CD4-positive, alpha-beta T cell treated with Interleukin-1 beta for 1 hour (primary cell): ENCODE measurements at places on chromosomes 6 and 20.
A peak's percentile ranks its signal among the peaks of the same experiment; 100 is the strongest.

DNA sequence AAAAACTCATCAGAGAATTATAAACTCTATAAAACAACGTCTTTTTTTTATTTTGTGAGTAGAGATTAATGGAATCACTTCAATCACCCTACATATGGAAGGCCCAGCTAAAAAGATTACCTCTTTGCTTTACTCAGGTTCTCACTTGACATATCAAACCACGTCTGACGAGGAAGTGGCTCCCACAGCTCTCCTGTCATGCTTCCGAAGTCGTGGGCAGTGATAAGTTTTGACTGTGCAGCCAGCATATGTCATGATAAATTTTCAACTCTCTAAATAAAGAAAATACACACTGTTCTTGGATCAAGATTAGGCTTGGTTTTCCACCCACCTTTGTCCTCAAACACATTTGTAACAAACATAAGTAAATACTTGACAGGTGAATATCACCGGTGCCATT lies 279.5 kb upstream of the RNF217 start:
- DNase-seq, result no peak

DNA sequence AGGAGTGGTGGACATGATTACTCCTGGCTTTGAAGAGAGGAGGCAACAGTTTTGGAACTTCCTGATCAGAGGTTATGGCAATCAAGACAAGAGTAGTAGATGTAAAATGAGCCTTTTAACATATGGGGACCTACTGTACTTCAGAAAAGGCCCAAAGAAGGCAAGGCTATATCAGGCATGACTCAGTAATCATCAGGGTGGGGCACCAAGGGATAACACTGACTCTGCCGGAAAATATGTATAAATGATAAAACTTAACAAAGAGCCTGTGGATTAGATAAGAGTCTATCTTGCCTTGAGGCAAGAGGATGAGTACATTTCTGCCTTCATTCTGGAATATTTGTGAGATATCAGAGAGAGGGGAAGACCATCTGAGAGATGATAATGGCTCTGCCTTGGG lies 1389.9 kb upstream of the MAP3K7 start:
- DNase-seq, result no peak

GRCh38 chr6:5681480-5681879 lies 325.2 kb downstream of the NRN1 start:
- no peak for DNase-seq

- DNase-seq, result peak; percentile 44
Measured at GRCh38 chr6:35919827-35920751, 809 bp downstream of the SRPK1 start.

- DNase-seq, result no peak
Measured at GRCh38 chr6:7591770-7592169, 1.8 kb downstream of the SNRNP48 start.

- DNase-seq, result no peak
Measured at GRCh38 chr6:138914701-138915100, 73.4 kb downstream of the REPS1 start.

DNA sequence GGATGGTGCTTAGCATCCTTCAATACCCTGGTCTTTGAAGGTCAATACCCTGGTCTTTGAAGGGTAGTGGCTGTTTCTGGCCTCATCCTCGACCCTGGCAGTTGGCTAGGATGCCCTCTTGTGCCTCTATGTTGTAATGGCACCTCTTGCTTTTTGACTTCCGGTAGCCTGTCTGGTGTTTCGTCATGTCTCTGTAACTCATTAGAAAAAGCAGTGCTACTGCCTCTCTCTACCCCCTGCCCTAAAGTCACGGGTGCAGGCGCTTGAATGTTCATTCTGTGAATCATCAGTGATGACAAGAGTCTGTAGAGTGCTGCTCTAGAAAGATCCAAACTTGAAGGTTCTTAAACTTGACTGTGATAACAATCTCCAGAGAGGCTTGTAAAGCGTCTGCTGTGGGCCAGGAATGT lies 28.3 kb downstream of the RSPO4 start:
- peak; percentile 25 for DNase-seq

- DNase-seq, result no peak
Measured at GRCh38 chr6:75217193-75217592, 11.3 kb upstream of the COL12A1 start.

DNA sequence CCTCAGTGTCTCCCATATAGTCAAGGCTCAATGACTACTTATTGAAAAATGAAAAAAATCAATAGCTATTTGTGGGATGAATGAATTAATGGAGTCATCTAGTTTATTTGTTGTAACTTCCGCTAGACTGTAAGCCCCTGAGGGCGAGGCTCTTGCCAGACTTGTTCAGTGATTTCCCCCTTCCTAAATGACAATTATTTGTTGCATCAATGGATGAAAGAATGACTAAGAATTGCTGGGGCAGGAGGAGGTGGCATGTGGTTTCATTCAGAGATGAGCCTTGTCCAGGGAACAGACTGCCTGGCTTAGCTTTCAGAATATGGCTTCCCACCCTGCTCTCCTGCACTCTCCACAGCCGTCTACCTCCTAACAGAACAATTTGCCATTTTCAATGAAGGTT lies 1.1 kb upstream of the PRELID3B start:
- DNase-seq, result peak; percentile 6

DNA sequence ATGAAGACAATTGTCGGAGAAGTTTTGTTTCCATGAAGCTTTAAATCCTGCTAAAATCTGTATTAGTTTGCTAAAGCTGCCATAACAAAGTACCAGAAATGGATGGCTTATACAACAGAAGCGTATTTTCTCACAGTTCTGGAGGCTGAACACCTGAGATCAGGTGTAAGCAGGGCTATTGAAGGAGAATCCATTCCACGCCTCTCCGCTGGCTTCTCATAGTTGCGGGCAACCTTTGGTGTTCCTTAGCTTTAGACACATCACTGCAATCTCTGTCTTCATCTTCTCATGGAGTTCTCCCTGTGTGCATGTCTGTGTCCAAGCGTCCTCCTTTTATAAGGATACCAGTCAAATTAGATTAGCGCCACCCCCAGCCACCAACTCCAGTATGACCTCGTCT lies 159.9 kb upstream of the CDYL start:
- no peak for DNase-seq

- DNase-seq, result no peak
Measured at GRCh38 chr6:111921103-111921502, 47.9 kb upstream of the FYN start.

- no peak for DNase-seq
Measured at GRCh38 chr20:8953300-8953699, 115.6 kb upstream of the PLCB4 start.

GRCh38 chr6:15776458-15776980 lies 113.7 kb upstream of the DTNBP1 start:
- DNase-seq, result no peak

- no peak for DNase-seq
Measured at GRCh38 chr20:61253640-61254511, 1.8 kb downstream of the CDH4 start.

DNA sequence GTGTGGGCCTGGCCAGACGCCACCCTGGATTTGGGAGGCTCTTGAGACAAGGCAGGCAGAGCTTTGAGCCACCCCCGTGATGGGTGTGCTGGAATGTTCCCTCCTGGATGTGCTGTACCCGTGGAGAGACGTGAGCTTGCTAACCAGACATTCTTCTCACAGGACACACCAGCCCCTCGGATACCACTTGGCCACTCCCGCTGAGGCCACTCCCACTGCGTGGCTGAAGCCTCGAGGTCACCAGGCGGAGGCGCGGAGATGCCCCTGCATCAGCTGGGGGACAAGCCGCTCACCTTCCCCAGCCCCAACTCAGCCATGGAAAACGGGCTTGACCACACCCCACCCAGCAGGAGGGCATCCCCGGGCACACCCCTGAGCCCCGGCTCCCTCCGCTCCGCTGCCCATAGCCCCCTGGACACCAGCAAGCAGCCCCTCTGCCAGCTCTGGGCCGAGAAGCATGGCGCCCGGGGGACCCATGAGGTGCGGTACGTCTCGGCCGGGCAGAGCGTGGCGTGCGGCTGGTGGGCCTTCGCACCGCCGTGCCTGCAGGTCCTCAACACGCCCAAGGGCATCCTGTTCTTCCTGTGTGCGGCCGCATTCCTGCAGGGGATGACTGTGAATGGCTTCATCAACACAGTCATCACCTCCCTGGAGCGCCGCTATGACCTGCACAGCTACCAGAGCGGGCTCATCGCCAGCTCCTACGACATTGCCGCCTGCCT lies 14.1 kb downstream of the SLCO4A1 start:
- DNase-seq, result no peak

GRCh38 chr20:48404598-48404997 lies 423.2 kb downstream of the PREX1 start:
- no peak for DNase-seq

DNA sequence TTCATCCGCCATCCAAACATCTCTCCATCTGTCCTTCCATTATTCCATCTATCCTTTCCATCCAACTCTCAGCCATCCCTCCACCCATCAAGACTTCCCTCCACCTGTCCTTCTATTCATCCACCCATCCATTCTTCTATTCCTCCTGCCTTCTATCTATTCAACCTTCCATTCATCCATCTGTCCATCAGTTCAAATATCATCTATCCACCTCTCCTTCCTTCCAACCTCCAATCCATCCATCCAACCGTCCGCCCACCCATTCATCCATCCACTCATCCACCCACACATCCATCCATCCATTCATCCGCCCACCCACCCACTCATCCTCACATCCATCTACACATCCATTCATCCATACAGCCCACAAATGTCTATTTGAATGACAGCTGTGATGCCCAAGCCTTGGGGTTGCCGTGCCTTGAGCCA lies 132.1 kb downstream of the CEBPB start:
- no peak for DNase-seq

DNA sequence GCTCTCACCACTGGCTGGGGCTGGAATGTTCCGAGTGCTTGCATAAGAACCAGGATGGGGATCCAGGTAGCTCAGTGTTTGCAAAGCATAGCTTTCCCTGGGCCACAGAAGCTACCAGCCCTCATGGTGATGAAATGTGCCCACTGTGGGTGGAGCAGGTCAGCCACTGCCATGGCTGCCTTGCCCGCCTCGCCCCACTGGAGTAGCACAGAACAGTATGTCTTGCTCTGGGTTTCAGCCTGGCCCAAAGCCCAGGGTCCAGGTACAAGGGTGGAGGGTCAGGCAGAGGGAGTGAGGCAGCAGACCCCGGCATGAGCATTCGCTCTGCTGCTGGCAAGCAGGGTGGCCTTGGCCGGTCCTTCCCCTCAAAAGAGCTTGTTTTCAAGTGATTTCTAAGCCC lies 34.7 kb downstream of the KCNK17 start:
- no peak for DNase-seq

DNA sequence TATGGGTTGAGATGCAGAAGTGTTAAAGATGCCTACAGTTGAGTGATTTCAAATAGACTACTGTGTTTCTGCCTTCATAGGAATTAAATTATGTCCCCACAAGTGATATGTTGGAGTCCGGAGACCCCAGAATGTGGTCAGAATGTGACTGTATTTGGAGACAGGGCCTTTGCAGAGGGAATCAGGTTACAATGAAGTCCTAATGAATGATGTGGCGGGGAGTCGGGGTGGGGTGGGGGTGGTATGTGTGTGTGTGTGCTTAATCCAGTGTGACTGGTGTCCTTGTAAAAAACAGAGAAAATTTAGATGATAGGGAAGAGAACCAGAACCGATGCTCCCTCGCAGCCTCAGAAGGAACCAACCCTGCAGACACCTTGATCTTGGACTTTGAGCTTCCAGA lies 448.2 kb downstream of the QKI start:
- DNase-seq, result no peak

DNA sequence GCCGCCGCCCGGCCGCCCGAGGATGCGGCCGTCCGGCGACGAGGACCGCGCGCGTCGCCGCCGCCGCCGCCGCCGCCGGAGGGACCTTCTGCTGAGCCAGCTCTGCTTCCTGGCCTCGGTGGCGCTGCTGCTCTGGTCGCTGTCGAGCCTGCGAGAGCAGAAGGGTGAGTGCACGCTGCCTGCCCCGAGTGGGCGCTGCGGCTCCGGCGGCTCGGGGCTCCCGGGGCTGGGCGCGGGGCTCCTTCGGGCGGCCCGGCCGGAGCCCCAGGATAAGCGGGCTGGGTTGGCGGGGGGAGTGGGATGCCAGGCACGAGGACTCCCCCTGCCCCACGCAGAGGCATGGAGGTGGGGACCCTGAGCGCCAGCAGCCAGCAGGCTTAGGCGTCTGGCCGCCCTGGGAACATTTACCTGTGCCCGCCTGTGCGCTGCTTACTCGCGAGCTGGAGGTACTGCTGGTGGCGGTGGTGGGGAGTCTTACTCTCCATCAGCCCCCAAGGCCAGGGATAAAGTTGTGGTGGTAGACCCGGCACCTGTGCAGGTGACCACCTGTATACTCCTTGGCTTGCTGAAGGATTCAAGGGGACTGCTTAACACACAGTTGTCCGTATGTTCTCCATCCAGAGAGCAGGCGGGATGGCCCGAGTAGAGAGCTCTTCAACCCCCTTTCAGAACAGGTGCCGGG lies 520 bp downstream of the SLC24A3 start:
- DNase-seq, result no peak

GRCh38 chr6:435441-436307 lies 44.1 kb downstream of the IRF4 start:
- DNase-seq, result no peak

GRCh38 chr6:158766621-158767455 lies 52.3 kb downstream of the EZR start:
- no peak for DNase-seq

- DNase-seq, result peak; percentile 51
Measured at GRCh38 chr6:143397227-143398222, 53.0 kb downstream of the ADAT2 start.

- DNase-seq, result no peak
Measured at GRCh38 chr6:13380761-13381160, 52.4 kb upstream of the TBC1D7 start.

DNA sequence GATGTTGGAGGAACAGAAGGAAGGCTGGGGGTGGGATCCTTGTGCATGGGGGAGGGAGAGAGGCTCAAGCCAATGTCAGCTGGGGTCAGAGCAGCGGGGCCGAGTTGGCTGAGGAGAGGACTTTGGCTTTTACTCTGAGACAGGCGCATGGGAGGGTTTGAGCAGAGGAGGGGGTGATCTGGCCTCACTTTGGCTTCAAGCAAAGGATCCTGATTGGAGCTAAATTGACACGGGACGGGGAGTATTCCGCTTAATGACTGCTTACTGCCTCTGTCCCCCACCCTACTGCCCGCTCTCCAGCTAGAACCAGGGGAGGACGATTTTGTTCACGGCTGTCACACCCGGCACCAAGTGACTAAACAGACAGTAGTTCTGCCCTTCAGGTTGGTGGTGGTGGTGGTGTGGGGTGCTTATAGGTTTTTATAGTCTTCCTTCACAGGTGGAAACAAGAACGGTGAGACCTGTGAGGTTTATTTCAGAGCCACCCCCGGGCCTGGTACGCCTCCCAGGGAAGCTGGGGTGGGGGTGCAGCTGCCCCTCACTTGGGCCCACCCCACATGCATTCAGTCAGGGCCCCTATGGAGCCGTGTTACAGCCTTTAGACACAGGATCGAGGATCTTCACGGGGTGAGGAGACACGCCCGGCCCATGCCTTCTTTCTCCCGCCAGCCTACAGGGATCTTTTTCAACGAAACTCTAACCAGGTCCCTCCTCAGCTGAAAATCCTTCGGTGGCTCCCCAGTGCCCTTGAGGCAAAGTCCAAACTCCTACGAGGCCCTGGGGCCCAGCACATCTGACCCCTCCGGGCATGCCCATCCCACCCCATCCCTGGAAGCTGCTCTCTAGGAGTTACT lies 1.3 kb upstream of the SNAI1 start:
- no peak for DNase-seq
